Activated naive CD8-positive, alpha-beta T cell treated with anti-CD3 and anti-CD28 coated beads for 36 hours (primary cell): ENCODE measurements at places on chromosomes 13 and 19.

GRCh38 chr13:112510002-112510780, 77.8 kb downstream of the TUBGCP3 start:
- DNase-seq = no peak

DNA sequence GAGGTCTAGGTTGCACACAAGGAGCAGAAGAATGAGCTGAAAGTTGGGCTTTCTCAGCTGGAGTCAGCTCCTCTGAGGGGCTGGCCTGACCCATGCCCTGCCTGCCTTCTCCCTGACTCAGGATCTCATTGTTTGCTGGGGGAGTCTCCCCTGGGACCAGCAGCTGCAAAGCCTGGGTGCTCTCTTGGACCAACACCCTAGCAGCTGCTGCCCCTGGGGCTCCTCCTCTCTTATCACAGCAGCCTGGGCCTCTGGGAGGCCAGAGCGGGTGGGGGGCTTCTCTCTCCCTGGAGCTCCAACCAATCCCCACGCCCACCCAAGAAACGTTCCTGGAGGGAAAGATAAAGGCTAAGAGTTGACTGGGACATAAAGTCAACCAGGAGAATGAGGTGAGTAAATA, 1.6 kb upstream of the FCGBP start:
- DNase-seq = no peak

GRCh38 chr13:110014719-110015118, 228.3 kb upstream of the IRS2 start:
- DNase-seq = no peak

- DNase-seq = peak; percentile 62
Measured at GRCh38 chr19:7595466-7596133, at the start of gene CAMSAP3. TSS of gene CAMSAP3 (plus strand) at chr19:7595863. CDS start at chr19:7596003, 140 bp downstream.

DNA sequence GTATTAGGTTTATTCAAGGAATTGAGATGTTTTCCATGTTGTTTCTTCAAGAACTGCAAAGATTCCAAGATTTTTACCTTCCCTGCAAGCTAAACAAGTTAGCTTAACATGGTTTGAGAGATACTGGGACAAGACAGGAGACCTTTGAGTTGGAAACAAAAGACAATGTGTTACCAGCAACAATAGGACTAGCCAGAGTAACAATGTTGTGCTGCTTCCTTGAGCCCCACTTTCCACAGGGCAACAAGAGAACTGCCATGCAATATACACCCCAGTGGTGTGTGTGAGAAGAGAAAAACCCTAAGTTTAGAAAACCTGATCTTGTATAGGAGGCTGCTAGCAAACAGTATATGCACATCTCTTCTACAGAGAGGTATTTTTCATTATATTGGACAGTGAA, 264.6 kb downstream of the PCDH20 start:
- DNase-seq = no peak

- no peak for DNase-seq
Measured at GRCh38 chr19:13926715-13927114, 11.5 kb downstream of the PODNL1 start.

DNA sequence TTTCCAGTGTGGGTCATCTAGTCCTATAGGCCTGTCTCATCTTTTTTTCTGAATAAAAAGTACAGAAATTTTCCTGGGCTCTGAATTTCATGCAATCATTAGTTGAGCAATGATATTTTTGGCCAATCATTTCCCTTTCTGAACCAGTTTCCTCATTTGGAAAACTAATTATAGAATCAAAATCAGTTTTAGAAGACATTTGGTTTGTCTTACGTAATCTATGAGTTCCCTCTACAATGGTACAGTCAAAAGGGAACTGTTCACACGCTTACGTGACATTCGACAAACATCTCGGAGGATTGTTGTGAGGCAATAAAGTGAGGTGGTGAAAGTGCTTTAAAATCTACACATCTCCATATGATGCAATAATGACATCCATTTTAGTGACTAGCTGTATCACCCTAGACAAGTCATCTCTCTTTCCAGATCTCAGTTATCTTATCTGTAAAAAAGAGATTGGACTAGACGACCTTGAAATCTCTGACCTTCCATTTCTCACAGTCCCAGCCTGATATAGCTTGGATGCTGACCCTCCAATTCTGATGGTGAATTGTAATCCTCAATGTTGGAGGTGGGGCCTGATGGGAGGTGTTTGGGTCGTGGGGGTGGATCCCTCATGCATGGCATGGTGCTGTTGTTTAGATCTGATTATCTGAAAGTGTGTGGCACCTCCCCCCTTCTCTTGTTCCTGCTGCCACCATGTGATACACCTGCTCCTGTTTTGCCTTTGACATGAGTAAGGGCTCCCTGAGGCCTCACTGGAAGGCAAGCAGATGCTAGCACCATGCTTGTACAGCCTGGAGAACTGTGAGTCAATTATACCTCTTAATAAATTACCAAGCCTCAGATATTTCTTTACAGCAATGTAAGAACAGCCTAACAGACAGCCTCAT, 26.7 kb downstream of the FLT1 start:
- no peak for DNase-seq
